ENCODE measurements at places on chromosomes 12 and 14. TPM values are rescaled to one million over a fixed set of nuclear protein-coding genes. Genes with fewer than 3 reads are reported as not detected.

DNA sequence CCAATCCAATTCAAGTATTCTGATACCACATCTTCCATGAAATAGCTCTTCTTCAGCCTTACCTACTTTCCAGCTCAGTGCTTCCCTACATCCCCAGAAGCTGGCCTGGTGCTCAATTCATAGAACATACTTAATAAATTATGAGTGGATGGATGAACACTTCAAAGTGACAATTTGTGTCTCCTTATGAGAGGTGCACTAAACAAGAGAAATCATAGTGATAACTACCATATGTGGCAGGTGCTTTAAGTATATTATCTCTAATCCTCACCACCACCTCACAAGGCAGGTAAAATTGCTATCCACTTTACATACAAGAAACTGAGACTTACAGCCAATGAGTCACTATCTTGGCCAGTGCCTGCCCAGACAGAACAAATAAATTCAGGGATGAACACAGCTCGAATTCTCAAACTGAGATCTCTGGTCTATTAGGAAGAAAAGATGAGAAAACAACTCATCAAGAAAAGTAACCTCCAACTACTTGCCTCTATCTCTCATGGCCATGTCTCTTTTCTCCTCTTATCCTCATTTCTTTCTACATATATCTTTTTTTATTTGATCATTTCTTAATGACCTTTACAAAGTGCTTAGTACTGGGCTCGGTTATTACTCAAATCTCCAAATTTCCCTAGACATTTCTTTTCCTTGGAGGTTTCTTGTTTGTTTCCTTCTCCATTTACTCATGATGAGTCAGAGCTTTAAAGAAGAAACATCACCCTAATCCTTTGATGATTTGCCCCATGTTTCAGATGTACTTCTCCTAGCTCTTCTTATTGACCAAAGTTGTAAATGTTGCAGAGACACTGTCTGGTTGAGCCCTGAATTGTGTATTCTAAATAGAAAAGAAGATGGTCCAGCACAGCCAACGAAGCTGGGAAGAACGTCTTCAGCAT, 161.5 kb downstream of the RPS29 start:
- no peak for DNase-seq

DNA sequence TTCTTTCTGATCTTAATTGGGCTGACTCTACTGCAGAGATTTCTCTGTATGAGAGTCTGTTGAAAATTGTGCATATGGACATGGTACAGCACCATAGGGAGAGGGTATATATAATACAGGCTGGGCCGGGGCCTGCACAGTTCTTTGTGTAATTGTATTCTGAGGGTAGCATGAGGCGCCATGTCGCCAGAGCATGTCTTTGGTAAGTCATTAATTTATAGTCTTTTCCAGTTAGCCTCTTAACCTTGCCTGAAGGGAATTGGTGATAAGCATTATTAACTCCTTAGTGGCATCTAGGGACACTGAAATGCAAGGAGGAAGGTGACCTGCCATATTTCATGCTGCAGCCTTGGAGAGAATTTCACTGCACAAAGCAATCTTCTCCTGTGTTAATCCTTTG, 569.9 kb downstream of the TMTC2 start:
- no peak for DNase-seq

The DNAJC22 gene
- total RNA-seq: 16.2 TPM

GRCh38 chr14:36035675-36036074, 140.8 kb downstream of the PTCSC3 start:
- DNase-seq: no peak

DNA sequence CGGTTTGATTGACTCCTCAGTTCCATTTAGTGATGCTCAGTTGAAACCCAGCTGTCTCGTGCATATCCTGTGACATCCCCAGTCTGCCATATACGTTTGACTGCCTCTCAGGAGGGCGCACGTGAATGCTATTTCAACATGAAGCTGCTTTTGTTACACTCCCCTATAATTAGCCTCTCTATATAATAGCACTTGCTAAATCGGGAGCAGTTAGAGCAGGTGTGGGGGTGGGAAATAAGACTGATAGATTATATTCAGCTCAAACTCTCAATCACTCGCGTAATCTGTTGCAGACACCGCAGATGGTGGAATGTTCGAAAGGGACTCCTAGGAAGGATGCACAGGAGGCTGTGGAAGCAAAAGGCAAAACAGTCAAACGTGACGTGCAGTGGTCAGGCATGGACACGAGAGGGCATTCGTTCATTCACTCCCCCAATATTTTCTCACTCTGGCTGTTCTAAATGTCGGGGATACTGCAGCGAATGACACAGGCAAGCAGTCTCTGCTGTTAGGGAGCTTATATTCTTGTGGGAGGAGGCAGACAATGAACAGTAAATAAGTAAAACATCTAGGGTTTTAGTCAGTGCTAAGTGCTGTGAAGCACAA, 29.8 kb downstream of the KCNA1 start:
- DNase-seq: no peak

GRCh38 chr12:67811437-67812361, 163.2 kb downstream of the DYRK2 start:
- no peak for DNase-seq

The VWF gene
- total RNA-seq: 183 TPM

DNA sequence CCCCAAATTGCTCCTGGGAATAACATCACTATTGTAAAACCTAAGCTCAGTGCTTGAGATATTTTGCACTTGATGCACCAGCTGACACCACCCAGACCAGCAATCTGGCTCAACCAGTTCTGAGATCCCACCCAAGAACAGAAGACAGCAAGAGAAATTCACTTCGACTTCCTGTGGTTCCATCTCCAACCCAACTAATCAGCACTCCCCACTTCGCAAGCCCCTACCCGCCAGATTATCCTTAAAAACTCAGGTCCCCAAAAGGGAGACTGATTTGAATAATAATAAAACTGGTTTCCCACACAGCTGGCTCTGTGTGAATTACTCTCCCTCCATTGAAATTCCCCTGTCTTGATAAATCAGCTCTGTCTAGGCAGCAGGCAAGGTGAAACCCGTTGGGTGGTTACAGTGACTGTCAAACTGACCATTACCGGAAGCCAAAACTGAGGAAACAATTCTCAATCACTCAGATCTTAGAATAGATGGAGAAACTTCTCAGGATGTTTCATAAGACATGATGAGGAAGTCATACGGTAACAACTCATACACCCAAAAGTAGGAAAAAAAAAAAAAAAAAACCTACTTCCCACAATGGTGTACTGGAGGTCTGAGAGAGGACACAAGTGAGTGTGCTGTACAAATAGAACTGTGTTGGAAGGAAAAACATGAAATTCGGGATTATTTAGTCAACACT, 92.4 kb downstream of the TMTC1 start:
- DNase-seq: no peak

DNA sequence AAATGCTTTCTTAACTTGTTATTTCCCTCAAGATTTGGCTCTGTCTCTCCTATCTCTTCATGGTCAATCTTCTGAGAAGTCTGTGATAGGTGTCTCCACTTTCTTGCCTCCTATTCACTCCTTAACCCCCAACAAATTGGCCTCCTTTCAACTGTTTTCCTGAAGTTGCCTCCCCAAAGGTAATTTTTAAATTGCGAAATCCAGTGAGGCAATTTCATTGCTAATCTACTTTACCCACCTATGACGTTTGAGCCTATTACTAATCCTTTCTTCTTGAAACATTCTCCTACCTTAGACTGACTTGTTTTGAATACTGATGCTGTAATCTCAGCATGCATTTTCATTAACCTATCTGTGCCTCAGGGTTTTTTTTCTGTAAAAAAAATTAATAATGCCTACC, 6.0 kb upstream of the KCNH5 start:
- DNase-seq: no peak

The CPNE6 gene
- total RNA-seq: 0.19 TPM

- no peak for DNase-seq
Observed at GRCh38 chr14:62470935-62471334, 574.3 kb downstream of the KCNH5 start.

- peak; percentile 6 for DNase-seq
Observed at GRCh38 chr14:64734990-64735389, 30.8 kb downstream of the PLEKHG3 start.

- DNase-seq: no peak
Observed at GRCh38 chr14:102588821-102589220, 3.6 kb upstream of the RCOR1 start.

DNA sequence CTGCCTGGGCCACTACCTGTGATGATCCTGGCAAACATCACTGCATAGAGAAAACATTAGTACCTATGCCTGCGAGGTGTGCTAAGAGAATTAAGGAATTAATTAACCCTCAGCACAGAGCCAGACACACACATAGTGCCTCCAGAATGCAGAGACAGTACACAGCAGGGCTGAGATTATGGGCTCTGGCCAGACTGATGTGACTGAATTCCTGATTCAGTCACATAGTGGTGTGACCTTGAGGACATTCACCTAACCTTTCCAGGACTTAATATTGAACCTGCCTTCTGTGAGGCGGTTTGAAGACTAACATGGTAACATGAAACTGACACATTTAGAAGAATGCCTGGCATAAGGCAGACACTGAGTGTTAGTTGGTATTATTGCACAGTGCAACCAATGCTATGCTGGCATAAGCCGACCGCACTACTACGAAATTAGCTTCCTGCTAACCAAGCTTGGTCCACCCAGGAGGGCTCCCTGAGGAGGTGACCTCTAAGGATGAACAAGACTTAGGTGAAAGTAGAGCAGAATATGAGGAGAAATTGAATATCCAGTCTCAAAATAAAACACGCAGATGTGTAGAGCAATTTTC, 32.0 kb upstream of the SELPLG start:
- DNase-seq: no peak

DNA sequence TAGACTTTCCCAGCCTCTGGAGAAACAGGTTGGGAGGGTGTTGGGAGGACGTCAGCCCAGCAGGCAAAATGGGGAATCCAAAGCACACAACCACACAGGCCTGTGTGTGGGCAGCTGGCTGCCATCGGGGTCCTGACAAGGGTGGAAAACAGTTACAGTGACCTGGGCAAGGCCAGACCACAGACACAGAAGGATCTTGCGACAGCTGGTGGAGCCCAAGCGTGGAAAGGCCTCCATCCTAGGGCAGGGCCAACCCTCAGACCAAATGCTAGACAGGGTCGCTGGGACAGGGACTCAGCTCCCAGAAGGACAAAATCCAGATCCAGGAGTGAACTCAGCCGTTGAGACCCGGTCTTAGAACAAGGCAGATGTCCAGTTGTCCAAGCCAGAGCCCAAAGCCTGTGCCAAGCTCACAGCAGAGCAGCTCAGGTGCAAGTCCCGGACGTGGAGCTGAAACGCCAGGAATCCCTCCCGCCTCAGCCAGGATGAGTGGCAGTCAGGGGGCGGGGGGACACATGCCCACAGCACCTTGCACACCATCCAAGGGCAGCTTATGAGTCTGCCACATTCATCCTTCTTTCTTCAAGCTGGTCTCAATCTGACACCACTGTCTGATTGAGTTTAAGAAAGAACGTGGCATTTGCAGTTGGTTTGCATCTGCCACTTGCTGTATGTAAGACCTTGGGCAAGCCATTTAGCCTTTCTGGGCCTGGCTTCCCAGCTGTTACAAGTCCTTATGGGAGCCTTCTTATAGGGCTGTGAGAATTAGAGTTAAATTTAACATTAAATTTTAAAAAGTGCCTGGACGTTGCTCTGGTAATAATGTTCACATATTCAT, 37.6 kb downstream of the DEGS2 start:
- no peak for DNase-seq

The ESRRB gene
- 3.9 TPM for total RNA-seq

The MSI1 gene
- total RNA-seq: 1.3 TPM

GRCh38 chr12:19431407-19432308, 7.6 kb upstream of the AEBP2 start:
- no peak for DNase-seq

The CFAP54 gene
- 6.6 TPM for total RNA-seq

The CDH24 gene
- total RNA-seq: 5.1 TPM

- no peak for DNase-seq
Observed at GRCh38 chr12:53952335-53952694, 2.4 kb upstream of the HOXC12 start.

The CLEC4D gene
- total RNA-seq: 0.41 TPM

DNA sequence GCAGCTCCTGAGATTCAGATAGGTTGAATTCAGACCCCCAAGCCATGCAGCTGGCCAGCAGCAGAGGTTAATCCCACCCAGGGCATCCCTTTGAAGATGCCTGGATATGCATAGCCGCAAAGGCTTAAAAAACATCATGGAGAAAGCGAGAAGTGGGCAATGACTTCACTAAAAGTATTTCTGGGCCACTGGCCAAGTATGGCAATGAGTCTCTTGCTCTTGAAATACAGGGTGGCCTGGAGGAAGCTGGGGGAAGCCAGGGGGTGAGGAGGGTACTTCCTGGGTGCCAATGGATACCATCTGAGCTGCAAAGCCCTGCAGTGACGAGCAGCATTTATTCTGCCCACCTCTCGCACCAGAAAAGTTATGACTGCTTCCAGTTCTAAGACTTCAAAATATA, 539.3 kb upstream of the TBX3 start:
- DNase-seq: no peak

- DNase-seq: peak; percentile 18
Observed at GRCh38 chr12:108316176-108317086, 22.7 kb downstream of the CMKLR1 start.

Measured in kidney (tissue), 22 donors.